ENCODE measurements at places on chromosomes 5 and 9. TPM values are rescaled to one million over a fixed set of nuclear protein-coding genes. Genes with fewer than 3 reads are reported as not detected.

Gene PHF24
- total RNA-seq: 0.47 TPM

Gene LEAP2
- 1.2 TPM for total RNA-seq

Gene MSH3
- 4.9 TPM for total RNA-seq

Gene TMC1
- total RNA-seq: 0.57 TPM

Gene DIPK1B
- 15.6 TPM for total RNA-seq

Gene QRFP
- not detected for total RNA-seq

Measured in HCT116 (cell line).